Tibial artery (tissue), 4 donors: ENCODE measurements at places on chromosomes 3 and 15.

GRCh38 chr3:10992017-10992942, at the start of gene SLC6A1:
SLC6A1 (plus strand) TSS chr3:10992748; CDS start chr3:11017212, 24,464 bp downstream.
- peak; percentile 68 for DNase-seq
- H3K27ac ChIP-seq: no peak within 1 kb of the TSS
- H3K36me3 ChIP-seq: no peaks in the 10 kb centered on the region
- H3K4me1 ChIP-seq: peaks cover 22% of the 10 kb centered on the region
- H3K27me3 ChIP-seq: no peaks in the 10 kb centered on the region
- H3K4me3 ChIP-seq: peak within 1 kb of the TSS; percentile 56

GRCh38 chr3:64848822-64849221, 161.0 kb upstream of the ADAMTS9 start:
- DNase-seq: no peak
- H3K4me3 ChIP-seq: no peak overlapping the region
- H3K36me3 ChIP-seq: no peaks in the 10 kb centered on the region
- no peak overlapping the region for H3K27ac ChIP-seq
- H3K4me1 ChIP-seq: peaks cover 9% of the 10 kb centered on the region
- H3K27me3 ChIP-seq: no peaks in the 10 kb centered on the region

GRCh38 chr15:86373147-86373546, 293.5 kb downstream of the AGBL1 start:
- DNase-seq: no peak
- no peaks in the 10 kb centered on the region for H3K4me1 ChIP-seq
- H3K4me3 ChIP-seq: no peak overlapping the region
- H3K27me3 ChIP-seq: no peaks in the 10 kb centered on the region
- no peak overlapping the region for H3K27ac ChIP-seq

DNA sequence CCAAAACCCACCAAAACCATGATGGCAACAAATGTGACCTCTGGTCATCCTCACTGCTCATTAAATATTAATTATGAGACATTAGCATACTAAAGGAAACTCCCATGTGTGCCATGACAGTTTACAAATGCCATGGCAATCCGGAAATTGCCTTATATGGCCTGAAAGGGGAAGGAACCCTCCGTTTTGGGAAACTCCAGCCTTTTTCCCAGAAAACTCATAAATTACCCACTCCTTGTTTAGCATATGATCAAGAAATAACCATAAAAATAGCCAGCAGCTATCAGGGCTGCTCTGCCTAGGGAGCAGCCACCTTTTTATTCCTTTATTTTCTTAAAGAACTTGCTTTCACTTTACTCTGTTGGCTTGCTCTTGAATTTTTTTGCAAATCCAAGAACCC, 992.7 kb downstream of the NTRK3 start:
- H3K4me1 ChIP-seq: no peaks in the 10 kb centered on the region
- no peak for DNase-seq
- no peaks in the 10 kb centered on the region for H3K36me3 ChIP-seq
- H3K27me3 ChIP-seq: no peaks in the 10 kb centered on the region
- no peak overlapping the region for H3K4me3 ChIP-seq

GRCh38 chr3:85007195-85008094, 48.7 kb downstream of the CADM2 start:
- H3K36me3 ChIP-seq: no peaks in the 10 kb centered on the region
- DNase-seq: no peak
- H3K4me1 ChIP-seq: no peaks in the 10 kb centered on the region
- no peaks in the 10 kb centered on the region for H3K27me3 ChIP-seq
- no peak overlapping the region for H3K27ac ChIP-seq
- no peak overlapping the region for H3K4me3 ChIP-seq

- no peak overlapping the region for H3K27ac ChIP-seq
- no peaks in the 10 kb centered on the region for H3K27me3 ChIP-seq
- H3K36me3 ChIP-seq: no peaks in the 10 kb centered on the region
- no peak overlapping the region for H3K4me3 ChIP-seq
- no peak for DNase-seq
These were observed 238.0 kb upstream of the LRTM1 start for GRCh38 chr3:55165704-55166405.

DNA sequence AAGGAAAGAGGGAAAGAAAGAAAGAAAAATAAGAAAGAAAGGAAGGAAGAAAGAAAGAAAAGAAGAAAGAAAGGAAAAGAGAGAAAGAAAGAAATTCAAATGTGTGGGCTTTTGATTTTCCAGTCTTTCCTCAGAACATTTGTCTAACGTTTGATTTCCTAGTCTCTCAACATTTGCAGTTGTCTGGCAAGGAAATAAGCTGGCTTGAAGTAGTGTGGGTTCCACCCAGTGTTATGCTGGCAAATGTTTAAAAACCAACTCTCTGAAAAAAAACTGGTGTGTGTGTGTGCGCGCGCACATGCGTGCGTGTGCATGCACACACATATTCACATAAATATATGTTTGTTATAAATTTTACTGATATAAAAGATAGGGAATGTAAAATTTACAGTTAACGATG, 54.6 kb upstream of the C3orf49 start:
- H3K4me1 ChIP-seq: no peaks in the 10 kb centered on the region
- no peak overlapping the region for H3K4me3 ChIP-seq
- DNase-seq: no peak
- H3K36me3 ChIP-seq: no peaks in the 10 kb centered on the region

DNA sequence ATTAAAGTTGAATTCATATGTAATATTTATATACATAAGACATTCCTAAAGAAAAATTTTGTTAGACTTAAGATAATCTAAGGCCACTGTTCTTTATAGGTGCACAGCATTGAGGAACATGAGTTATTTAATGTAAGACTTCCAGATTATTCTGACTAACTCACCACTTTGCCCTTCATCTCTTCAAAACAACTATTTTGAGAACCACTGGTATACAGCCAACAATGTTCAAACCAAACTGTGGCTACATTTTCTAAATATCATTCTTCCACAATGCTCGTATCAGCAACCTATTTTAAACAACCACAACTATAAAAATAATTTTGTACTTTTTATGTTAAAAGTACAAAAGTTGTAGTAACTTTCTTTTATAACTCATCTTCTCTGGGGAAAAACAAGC, 199.8 kb upstream of the ALCAM start:
- DNase-seq: no peak
- H3K36me3 ChIP-seq: no peaks in the 10 kb centered on the region
- no peak overlapping the region for H3K4me3 ChIP-seq
- H3K27ac ChIP-seq: no peak overlapping the region

GRCh38 chr15:101255615-101256241, 3.9 kb upstream of the CHSY1 start:
- no peak for DNase-seq
- H3K4me1 ChIP-seq: no peaks in the 10 kb centered on the region
- no peak overlapping the region for H3K4me3 ChIP-seq
- H3K27ac ChIP-seq: no peak overlapping the region
- H3K27me3 ChIP-seq: no peaks in the 10 kb centered on the region
- H3K36me3 ChIP-seq: no peaks in the 10 kb centered on the region

GRCh38 chr15:74264081-74264501, 28.0 kb downstream of the CCDC33 start:
- no peaks in the 10 kb centered on the region for H3K4me1 ChIP-seq
- H3K36me3 ChIP-seq: no peaks in the 10 kb centered on the region
- H3K27ac ChIP-seq: no peak overlapping the region

- H3K36me3 ChIP-seq: no peaks in the 10 kb centered on the region
- DNase-seq: no peak
- H3K4me3 ChIP-seq: no peak overlapping the region
- no peak overlapping the region for H3K27ac ChIP-seq
- H3K27me3 ChIP-seq: no peaks in the 10 kb centered on the region
These were observed 405.2 kb downstream of the NR2F2 start for GRCh38 chr15:96735632-96736240.

- H3K4me3 ChIP-seq: no peak overlapping the region
- DNase-seq: no peak
- H3K36me3 ChIP-seq: no peaks in the 10 kb centered on the region
These were observed 15.6 kb upstream of the FILIP1L start for GRCh38 chr3:100129941-100130340.

DNA sequence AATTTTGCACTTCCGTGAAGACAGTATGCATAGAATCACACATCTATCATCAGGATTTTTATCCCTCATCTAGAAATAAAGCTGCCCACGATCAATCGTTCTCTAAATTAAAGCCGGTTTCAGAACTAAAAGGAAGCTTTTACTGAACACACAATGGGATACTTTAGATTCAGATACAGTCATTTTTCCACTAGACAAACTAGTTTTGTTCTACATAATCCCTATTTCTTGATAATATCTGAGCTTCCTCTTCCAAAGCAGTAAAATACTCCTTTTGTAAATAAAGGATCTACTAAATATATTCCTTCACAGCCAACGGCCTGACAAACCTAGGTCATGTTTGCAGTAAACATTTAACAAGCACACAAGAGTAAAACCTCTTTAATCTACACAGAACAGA, 2.0 kb upstream of the GANC start:
- H3K4me3 ChIP-seq: no peak overlapping the region
- no peaks in the 10 kb centered on the region for H3K27me3 ChIP-seq
- peaks cover 26% of the 10 kb centered on the region for H3K4me1 ChIP-seq
- H3K27ac ChIP-seq: peak overlapping the region; percentile 95
- H3K36me3 ChIP-seq: peaks cover 7% of the 10 kb centered on the region

DNA sequence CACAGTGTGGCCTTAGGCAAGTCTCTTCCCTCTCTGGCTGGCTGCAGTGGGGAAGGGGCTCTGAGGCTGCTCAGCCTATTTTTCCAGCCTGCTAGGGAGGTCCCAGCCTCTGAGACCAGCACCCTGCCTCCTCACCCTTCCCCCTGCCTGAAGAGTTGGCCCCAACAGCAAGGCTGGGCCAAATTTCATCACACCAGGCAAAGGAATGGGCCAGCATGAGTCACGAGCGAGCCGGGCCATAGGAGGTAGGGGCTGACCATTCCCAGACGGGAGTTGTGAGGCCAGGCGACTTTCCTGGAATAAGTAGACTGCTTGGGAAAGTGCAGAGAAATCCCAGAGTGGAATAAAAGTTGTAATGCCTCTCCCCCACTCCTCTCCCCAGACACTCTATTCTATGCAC, 5.7 kb upstream of the FBLN2 start:
- peaks cover 8% of the 10 kb centered on the region for H3K4me1 ChIP-seq
- peaks cover 9% of the 10 kb centered on the region for H3K27me3 ChIP-seq

DNA sequence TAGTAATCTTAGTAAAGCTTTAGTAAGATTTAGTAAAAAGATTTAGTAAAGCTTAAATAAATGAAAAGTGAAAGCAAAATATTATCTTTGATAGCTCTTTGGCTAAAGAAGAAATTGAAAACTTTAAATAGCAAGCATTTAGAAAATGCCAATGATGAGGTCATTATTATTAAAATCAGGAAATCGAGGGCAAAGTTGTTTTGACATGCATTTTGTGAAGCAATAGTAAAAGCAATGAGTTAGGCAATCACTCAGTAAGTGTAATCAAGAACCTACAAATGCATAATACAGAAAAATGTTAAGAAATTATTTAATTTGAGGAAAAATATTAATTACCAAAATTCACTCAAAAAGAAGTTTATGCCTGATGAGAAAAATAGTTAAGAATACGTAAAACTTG, 280.3 kb upstream of the MME start:
- no peak for DNase-seq
- H3K4me3 ChIP-seq: no peak overlapping the region
- no peak overlapping the region for H3K27ac ChIP-seq
- no peaks in the 10 kb centered on the region for H3K27me3 ChIP-seq
- peaks cover 10% of the 10 kb centered on the region for H3K4me1 ChIP-seq

- H3K4me3 ChIP-seq: no peak overlapping the region
- no peak for DNase-seq
- H3K36me3 ChIP-seq: peaks cover 26% of the 10 kb centered on the region
- no peaks in the 10 kb centered on the region for H3K27me3 ChIP-seq
- H3K27ac ChIP-seq: no peak overlapping the region
These were observed 35.9 kb upstream of the PTPN23 start for GRCh38 chr3:47344971-47345370.

DNA sequence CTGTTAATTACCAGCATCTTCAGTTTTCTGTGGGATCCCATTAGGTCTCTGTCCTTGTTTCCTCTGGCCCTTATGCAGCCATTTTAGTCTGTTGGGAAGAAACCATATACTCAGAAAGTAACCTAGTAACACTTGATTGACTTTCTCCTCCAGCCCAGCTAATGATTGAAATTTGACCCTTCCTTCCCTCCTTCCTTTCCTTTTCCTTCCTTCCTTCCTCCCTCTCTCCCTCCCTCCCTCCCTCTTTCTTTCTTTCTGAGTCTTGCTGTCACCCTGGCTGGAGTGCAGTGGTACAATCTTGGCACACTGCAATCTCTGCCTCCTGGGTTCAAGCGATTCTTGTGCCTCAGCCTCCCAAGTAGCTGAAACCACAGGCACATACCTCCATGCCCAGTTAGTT, 5.9 kb upstream of the ZNF620 start:
- H3K27me3 ChIP-seq: no peaks in the 10 kb centered on the region
- H3K4me3 ChIP-seq: no peak overlapping the region
- peaks cover 11% of the 10 kb centered on the region for H3K4me1 ChIP-seq
- H3K27ac ChIP-seq: no peak overlapping the region

DNA sequence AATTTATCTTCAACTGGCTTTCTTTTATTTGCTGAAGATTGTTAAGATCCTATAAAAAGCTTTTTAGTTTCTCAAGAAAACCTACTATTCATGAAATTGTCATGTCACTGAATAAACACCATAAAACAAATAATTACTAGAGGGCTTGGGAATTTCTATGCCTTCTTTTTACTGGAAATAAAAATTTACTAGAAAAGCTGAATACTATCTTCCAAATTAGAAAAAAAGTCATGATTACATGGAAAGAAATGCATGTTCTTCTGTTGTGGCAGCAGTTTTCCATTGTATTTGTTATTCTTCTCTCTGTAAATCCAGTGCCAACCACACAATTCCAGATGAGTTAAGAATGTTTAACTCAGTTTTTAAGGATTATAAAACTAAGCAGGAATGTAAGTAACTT, 153.8 kb downstream of the RAP2B start:
- H3K4me3 ChIP-seq: no peak overlapping the region
- no peak for DNase-seq
- H3K4me1 ChIP-seq: peaks cover 24% of the 10 kb centered on the region
- H3K27ac ChIP-seq: no peak overlapping the region

DNA sequence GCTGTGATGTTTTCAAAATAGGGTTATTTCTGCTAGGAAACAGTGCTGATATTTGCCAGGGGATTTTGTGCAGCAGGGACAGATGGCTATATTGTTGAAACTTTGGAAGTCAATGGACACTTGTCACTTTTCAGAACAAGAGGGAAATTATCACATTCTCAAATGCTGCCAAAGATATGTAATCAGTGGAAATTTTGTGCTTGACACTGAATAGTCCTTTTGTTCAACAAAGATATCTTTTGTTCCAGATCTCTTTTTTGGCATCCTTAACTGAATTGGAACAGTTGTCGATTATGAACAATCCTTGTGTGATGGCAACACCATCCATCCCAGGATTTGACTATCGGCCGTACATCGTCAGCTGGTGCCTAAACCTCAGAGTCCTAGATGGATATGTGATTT, 7.8 kb downstream of the CEP97 start:
- H3K27ac ChIP-seq: no peak overlapping the region
- H3K4me1 ChIP-seq: no peaks in the 10 kb centered on the region
- H3K36me3 ChIP-seq: peaks cover 69% of the 10 kb centered on the region
- no peaks in the 10 kb centered on the region for H3K27me3 ChIP-seq
